T1000 (cell line): ENCODE measurements at places on chromosomes 11 and 22.

DNA sequence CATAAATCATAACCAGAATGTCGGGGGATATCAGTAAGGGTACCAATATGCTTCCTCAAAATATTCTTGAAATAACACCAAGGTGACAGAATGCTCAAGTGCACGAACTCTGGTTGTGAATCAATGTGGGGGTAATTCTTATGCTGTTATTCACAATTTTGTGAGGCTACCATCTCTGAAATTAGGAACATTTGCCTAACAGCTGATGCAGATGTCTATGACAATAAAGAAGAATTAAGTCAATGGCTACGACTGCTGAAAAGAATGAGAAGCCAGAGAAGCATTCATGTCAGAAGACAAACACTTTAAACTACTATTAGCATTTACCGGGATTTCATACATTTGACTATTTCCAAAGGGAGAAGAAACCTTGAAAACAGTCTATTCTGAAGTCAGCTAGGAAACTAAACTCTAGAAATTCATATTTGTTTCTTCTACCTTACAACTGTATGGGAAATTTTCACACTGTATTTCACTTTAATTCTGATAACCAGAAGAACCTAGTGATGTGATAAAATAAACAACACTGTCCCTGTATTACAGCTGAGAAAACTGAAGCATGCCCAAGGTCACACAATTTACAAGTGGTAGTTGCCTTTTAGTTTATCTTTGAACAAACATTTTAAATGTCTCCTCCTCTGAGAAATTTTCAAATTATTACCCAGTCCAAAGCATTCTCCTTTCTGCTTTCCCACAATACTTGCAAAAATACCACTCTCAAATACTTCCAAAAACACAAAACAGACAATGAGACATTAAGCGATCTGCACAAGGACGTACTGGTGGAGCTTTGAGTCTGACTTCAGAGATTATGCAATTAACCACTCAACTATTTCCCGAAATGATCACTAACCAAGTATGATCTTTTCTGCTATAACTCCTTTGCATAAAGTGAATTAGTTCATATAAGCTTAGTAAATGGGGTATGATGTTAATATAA is 18.0 kb upstream of the ARHGAP32 start:
- DNase-seq: no peak

DNA sequence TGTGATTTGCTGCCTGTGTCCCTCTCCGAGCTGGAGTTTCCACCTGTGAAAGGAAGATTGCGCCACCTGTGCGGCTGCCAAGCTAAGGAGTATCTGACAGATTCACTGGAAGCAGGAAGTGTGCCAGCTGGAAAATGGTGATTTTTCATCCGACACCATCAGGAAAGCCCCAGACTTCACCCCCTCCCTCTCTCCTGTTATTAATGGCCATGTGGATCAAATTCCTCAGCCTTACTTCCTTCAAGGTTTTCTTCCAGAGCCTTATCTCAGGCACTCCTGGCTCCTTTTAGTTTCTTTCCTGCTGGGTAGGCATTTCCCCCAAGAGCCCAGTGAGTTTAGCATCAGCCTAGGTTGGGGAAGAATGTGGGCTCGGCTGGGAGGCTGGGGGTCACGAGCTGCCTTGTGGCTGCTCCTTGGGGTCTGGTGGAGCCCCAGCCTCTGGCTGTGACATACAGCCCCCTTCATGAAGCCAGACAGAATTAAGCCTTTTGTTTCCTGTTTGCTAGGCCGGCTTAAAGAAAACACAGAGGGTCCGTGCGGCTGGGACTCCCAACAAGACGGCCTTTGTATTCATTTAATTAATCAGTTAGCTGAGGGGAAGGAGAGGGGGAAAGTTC is 37.1 kb downstream of the PKNOX2 start:
- no peak for DNase-seq

GRCh38 chr11:34706709-34707461 is 86.0 kb downstream of the EHF start:
- no peak for DNase-seq

- no peak for DNase-seq
These were observed 596.7 kb downstream of the JRKL start for GRCh38 chr11:96986516-96986915.

DNA sequence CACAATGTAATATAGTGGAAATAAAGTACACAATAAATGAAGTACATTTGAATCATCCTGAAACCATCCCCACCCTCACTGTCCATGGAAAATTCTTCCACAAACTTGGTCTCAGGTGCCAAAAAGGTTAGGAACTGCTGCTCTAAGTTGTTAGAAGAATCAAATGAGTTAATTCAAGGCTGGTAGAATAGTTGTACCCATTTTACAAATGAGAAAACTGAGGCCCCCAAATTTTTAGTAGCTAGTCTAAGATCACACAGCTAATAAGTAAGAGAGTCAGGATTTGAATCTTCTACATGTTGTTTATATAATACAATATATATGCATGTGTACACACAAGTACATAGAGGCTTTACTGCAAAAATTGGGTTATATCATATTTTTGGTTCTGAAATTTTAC is 43.1 kb downstream of the MIAT start:
- no peak for DNase-seq

DNA sequence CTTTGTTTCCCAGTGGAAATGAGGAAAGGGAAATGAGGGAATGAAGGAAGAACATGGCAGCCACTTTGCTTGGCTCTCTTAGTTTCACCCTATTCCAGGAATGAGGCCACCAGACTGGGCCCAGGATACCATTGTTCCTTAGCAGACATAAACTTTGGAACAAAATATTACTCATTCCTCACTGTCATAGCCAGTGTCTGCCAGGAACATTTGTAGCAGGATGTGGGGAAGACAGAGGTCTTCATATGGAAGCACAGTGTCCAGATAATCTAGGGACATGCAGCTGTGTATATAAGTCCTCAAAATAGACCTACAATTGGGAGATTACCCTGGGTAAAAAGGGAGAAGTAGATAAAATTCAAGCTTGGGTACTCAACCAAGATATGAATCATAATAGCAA is 15.2 kb upstream of the FUT4 start:
- no peak for DNase-seq
